ENCODE measurements at places on chromosomes 12 and 14. TPM values are rescaled to one million over a fixed set of nuclear protein-coding genes. Genes with fewer than 3 reads are reported as not detected.

The DIO2 gene
- not detected for total RNA-seq

The KRT2 gene
- not detected for total RNA-seq

The TPPP2 gene
- not detected for total RNA-seq

The OTUB2 gene
- total RNA-seq: 2.6 TPM

The HHIPL1 gene
- 4.7 TPM for total RNA-seq

The NELL2 gene
- total RNA-seq: not detected

The DTX1 gene
- not detected for total RNA-seq

The ANKRD33 gene
- total RNA-seq: not detected

The ANO4 gene
- 0.25 TPM for total RNA-seq

The AICDA gene
- total RNA-seq: not detected

The PDZRN4 gene
- total RNA-seq: not detected

The SLC7A7 gene
- 12.6 TPM for total RNA-seq

The TARBP2 gene
- 45.5 TPM for total RNA-seq

The CMKLR1 gene
- total RNA-seq: not detected

The CHD8 gene
- 34.9 TPM for total RNA-seq

The PPFIBP1 gene
- total RNA-seq: 99.8 TPM

The CDKN3 gene
- 67.5 TPM for total RNA-seq

The FOXN4 gene
- not detected for total RNA-seq

The PMEL gene
- total RNA-seq: not detected

The C1QL4 gene
- total RNA-seq: not detected

The SPRING1 gene
- total RNA-seq: 34.2 TPM

The BCL2L14 gene
- total RNA-seq: not detected

The FGF6 gene
- not detected for total RNA-seq

The GLT8D2 gene
- total RNA-seq: 1.5 TPM

The TAS2R19 gene
- 0.53 TPM for total RNA-seq

The DPY19L2 gene
- total RNA-seq: 1.5 TPM

The SERPINA3 gene
- total RNA-seq: not detected

The NPFF gene
- total RNA-seq: not detected

The PRIMA1 gene
- not detected for total RNA-seq

The BLOC1S1 gene
- 155 TPM for total RNA-seq

The TAS2R13 gene
- 0.10 TPM for total RNA-seq
